GM23248 (cell line): ENCODE measurements at places on chromosomes 2 and 18. TPM values are rescaled to one million over a fixed set of nuclear protein-coding genes. Genes with fewer than 3 reads are reported as not detected.
A peak's percentile ranks its signal among the peaks of the same experiment; 100 is the strongest.

ACOXL gene
- not detected in 2 replicates for total RNA-seq

- peak; percentile 41 for DNase-seq
Measured at GRCh38 chr2:226813148-226813701, 13.6 kb upstream of the IRS1 start.

GRCh38 chr18:390741-391478 lies 109.6 kb downstream of the COLEC12 start:
- no peak for DNase-seq

ASB18 gene
- not detected in 2 replicates for total RNA-seq

GRCh38 chr2:6368281-6368680 lies 497.4 kb downstream of the CMPK2 start:
- peak; percentile 44 for DNase-seq

DNA sequence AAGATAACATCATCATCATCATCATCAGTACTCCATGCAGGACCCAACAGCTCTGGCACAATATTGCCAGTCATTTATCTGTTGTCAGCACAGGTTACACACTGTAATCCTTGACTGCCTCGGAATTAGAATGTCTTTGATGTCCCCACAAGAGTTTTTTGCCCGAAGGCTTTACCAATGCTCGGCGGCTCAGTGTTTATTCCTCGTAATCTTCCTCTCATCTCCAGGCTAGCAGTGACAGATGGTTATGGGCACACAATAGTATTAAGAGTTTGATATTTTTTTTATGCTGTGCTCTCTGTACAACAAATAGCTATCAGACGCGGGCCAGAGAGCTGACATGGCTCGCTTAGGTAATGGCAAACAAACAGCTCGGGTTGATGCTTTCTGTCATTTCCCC lies 515.2 kb downstream of the ZEB2 start:
- DNase-seq, result no peak

GRCh38 chr18:64148988-64149387 lies at the start of gene LINC00305:
Gene LINC00305, minus strand, starts transcription at chr18:64149088.
- no peak for DNase-seq

FOXD4L1 gene
- total RNA-seq, result not detected in 2 replicates

DNA sequence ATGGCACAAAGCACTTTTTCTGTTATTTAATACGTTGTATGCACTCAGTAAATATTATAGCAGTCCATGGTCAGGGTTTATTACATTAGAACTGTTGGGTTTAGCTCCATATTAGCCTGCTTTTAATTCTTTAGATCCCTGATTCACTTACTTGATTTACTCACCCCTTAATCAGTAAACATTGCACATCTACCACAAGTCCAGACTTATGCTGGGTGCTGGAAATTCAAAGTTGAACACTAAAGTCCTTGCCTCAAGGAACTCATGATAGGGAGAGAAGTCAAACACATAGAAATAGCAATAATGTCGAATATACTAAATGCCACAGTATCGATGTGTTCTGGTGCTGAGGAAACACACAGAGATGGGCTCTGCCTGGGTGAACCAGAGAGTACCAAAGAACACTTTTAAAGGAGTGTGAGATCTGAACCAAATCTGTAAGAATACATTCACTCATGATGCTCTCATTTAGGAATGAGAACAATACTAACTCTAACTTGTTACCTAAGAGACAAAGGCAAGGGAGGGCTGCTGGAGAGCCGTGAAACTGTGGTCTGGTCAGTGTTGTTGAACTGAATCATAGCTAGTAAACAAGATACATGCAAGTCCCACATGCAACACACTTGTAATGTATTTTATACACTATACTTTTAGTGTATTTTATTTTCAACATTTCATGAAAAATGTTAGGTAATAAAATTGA lies 4.9 kb downstream of the STAT4 start:
- no peak for DNase-seq

RAMP1 gene
- 4.1 and 4.8 TPM in 2 replicates for total RNA-seq

SULT6B1 gene
- not detected in 2 replicates for total RNA-seq

DNA sequence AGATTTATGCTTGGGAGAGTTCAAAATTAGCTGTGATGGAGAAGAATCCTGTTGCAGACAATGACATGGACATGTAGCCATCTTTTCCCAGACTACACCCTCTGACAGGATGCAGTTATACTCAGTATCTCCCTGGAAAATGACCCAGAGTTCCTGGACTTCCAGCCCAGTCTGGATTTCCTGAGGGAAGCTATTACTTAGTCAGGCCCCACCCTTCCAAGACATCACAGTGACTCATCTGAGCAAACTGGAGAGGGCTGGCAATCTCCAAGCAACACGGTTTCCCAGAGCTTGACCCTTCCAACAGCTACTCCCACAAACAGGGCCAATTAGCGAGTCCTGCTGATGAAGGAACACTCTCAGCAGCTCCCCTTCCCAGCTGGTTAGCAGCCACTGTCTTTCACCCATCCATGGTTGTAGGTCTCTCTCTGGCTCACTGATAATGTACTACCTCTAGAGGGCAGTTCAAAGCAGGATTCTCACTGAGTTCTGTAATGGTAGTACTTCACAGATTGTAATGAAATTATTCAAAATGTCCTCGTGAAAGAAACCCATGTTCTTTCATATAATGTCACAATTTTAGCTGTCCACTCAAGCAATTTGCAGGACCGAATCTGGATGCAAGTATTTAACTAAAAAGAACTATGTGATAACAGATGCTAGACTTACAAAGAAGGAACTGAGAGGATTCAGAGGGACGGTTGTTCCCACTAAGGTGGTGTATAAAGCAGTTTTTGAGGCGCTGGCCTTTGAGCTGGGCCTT lies 110.2 kb downstream of the MDH1 start:
- peak; percentile 94 for DNase-seq

CHMP3 gene
- 71.5 and 81.2 TPM in 2 replicates for total RNA-seq

DNA sequence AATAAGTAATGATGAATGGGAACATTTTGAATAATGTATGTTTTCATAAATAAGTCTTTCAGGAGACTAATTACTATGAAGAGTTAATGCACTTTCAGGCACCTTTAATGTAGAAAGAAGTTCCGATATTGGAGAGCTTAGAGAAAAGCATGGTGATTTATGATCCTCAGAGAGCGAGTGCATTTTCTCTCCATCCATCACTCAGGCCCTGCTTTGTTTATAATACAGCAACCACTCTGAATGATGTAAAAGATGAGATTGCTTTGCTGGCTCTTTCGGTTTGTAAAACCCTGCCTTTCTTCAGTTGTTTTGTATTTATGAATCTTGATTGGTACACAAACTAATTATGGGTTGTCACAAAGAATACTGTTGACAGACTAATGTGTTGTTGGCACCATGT lies 132.0 kb downstream of the NYAP2 start:
- DNase-seq, result no peak

- no peak for DNase-seq
Measured at GRCh38 chr18:62537042-62537894, 14.4 kb downstream of the ZCCHC2 start.

GRCh38 chr2:39584283-39584965 lies 81.3 kb upstream of the TMEM178A start:
- peak; percentile 86 for DNase-seq

RBKS gene
- 2.8 and 3.0 TPM in 2 replicates for total RNA-seq

- DNase-seq, result no peak
Measured at GRCh38 chr2:121804997-121805765, 49.7 kb downstream of the TSN start.

GRCh38 chr2:187150670-187151069 lies 297.4 kb downstream of the CALCRL start:
- DNase-seq, result peak; percentile 37

TEX44 gene
- total RNA-seq, result not detected in 2 replicates

DNA sequence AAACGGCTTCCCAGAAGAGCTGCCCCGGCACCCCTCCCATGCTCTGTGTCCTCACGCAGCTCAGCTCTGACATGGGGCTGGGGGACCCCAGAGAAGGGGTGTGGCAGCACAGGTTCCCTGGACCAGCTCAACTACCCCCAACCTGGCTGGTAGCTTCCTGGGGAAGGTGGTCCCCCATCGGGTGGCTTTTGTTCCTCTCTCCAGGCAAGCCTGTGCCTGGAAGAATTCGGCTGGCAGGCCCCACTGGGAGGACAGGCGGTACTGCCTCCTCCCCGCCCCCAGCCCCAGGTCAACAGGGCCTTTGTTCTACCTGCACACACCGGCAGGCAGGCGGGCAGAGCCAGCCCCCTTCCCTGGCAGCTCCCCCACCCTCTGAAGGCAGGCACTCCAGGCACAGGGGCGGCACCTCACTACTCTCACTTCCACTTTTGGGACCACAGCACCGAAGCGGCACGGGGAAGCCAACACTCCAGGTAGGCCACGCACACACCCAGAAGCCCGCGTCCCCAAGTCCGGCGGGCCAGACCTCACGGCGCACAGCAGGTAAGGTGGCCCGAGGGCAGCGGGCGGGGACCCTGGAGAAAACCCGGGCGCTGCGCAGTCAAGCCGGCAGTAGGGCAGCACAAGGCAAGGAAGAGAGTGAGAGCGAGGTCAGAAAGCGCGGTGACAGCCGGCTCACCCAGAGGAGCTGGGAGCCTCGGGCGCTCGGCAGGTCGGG lies 1.3 kb downstream of the HS6ST1 start:
- peak; percentile 43 for DNase-seq

SLC5A7 gene
- not detected in 2 replicates for total RNA-seq

ZNF2 gene
- 5.6 and 7.6 TPM in 2 replicates for total RNA-seq

SIX2 gene
- 0.63 TPM in 1 of 2 replicates, not detected in the other for total RNA-seq

- DNase-seq, result no peak
Measured at GRCh38 chr2:57450170-57450569, 596.4 kb upstream of the VRK2 start.
